Neural cell (in vitro differentiated cells): ENCODE measurements at places on chromosomes 11 and 22. TPM values are rescaled to one million over a fixed set of nuclear protein-coding genes. Genes with fewer than 3 reads are reported as not detected.

Gene RAB1B
- 27.2 and 27.9 TPM in 2 replicates for polyA plus RNA-seq

Gene ADM
- polyA plus RNA-seq: 0.30 and 1.6 TPM in 2 replicates

Gene RFPL2
- polyA plus RNA-seq: 9.7 and 11.7 TPM in 2 replicates

Gene LRRC74B
- not detected in 2 replicates for polyA plus RNA-seq

Gene RBFOX2
- polyA plus RNA-seq: 529 and 585 TPM in 2 replicates

Gene SCN3B
- 42.1 and 46.3 TPM in 2 replicates for polyA plus RNA-seq

Gene CXCR5
- polyA plus RNA-seq: not detected in 2 replicates
